RWPE1 (cell line): ENCODE measurements at places on chromosomes 12 and 14.

GRCh38 chr14:76203086-76204001 lies 51.6 kb downstream of the GPATCH2L start:
- DNase-seq, result peak; percentile 85

GRCh38 chr14:60970146-60970545 lies 10.7 kb downstream of the TRMT5 start:
- DNase-seq, result no peak

DNA sequence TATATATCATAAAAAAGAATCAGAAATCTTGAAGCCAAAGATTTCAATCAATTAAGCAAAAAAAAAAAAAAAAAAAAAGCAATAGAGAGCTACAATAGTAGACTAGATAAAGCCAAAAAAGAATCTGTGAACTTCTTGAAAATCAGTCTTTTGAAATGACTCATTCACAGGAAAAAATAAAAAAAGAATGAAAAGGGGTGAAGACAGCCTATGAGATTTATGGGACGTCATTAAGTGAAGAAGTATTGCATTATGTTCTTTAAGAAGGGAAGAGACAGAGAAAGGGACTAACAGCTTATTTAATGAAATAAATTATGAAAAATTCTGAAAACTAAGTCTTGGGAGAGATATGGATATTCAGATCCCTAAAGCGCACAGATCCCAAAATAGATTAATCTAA lies 103.8 kb downstream of the ACSS3 start:
- no peak for DNase-seq

DNA sequence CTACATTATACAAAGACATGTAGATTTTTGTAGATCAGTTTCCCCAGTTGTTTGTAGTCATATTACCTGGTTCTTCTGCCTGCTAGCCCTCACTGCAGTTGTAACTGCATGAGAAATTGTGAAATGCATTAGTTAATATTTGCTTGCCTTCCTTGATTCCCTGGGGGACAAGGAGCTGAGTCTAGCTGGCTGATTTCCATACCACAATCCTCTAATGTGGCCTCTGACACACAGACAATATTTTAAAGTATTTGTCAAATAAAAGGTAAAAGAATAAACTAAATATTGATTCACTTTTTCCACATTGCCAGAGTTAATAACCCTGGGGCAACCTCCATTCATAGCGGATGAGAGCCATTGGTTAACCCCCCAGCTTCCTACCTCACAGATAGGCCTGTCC lies 128.8 kb upstream of the TMEM132C start:
- DNase-seq, result no peak

DNA sequence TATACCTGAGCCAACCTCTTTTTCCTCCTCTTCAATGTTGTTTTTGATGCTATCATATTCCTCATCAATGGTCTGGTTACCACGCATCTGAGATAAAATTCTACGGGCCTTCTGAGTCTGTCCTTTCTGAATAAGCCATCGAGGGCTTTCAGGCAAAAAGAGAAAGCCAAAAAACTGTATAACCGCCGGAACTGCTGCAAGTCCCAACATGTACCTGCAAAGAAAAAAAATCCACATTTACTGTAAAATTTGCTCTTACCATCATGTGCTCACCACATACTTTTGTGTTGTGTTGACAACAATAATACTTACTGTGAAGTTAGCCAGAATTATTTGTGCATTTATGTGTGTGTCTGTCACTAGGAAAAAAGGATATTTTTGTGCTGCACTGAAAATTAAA lies 77.6 kb downstream of the SLC2A13 start:
- DNase-seq, result peak; percentile 9

GRCh38 chr14:88168498-88169165 lies 154.4 kb downstream of the KCNK10 start:
- DNase-seq, result no peak

- DNase-seq, result no peak
These were observed 48.7 kb downstream of the PPFIBP1 start for GRCh38 chr12:27572486-27573255.

GRCh38 chr12:84038242-84038641 lies 874.4 kb downstream of the SLC6A15 start:
- DNase-seq, result no peak

- DNase-seq, result no peak
These were observed 77.0 kb downstream of the PPP2R5C start for GRCh38 chr14:101838476-101838875.

- DNase-seq, result no peak
These were observed 39.1 kb downstream of the CORO1C start for GRCh38 chr12:108691998-108692808.

DNA sequence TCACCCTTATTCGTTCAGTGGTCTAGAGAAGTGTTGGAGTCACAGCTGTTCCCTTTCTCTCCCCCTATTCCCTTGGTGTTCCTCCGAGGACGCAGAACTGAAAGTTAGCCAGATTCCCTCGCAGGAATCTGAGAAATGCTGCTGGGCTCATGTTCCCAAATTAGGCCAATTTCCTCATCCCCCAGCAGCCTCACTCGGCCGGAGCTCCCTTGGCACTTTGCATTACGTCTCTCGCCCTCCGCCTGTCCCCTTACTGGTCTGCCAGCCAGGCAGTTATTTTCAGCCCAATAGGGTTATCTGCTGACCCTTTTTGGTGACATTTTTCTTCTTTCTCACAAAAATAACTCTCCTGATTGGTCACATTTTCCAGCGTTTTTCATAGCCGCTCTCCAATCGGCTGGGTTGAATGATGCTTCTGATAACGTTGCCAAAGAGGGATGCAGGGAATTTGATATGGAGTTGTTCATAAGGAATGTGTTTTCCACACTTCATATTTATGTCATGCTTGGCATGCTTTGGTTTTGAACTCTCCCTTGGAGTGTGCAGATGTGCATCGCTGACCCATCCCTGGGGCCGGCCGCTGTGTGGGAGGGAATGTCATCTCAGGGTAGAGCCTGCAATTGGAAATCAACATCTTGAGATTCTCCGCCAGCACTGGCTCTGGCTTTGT lies 9.9 kb downstream of the IFT43 start:
- DNase-seq, result no peak

DNA sequence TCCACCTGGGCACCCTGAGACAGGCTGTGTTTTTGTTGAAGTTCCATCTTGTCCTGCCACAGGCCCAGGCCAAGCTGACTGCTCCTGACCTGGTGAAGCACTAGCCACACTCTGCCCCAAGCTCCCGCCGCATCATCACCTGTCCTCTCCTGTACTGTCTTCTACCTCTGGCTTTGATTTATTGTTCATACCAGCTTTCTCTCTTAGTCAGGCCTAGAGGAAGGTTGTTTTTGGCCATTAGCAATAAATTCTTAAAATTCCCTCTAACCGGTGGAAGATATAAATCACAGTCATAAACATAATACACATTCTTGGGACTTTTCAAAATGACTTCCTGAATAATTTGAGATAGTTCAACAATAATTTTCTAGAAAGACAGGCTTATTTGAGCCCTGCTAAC lies 169.4 kb downstream of the DAD1 start:
- DNase-seq, result no peak

GRCh38 chr12:116217045-116217735 lies 60.3 kb downstream of the MED13L start:
- no peak for DNase-seq

DNA sequence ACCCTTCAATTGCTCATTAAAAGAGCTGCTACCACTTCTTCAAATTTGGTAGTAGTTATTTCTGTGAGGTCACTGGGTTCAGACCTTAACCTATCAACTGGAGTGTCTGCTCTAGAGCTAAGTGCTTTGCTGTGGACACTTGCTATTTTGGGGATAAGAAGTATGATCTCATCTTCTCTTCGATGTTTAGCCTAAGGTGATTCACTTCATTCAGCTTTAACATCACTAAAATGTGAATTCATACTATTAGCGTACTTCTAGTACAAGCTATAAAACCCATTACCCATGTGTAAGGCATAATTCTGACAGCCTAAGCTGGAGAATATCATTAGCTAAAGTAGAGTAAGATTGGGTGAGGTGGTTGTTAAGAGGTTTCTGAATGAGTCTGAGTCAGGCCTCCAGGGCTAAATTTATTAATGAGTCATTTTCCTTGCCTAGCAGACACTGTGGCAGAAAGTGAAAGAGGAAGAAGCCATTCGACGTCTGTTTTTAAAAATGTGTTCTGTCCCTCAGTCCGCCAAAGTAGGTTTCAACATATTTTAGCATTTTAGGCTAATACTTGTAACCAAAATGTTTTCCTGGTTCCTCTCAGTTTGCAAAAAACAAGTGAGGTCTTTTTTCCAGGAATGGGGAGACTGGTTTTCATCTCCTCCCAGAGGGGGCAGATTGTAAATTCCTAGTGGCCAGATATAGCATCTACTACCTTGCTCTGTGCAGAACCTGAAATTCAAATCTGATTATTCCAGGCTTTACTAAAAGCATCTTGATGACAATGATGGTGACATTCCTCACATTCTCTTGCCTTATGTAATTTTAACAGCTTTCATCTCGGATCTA lies 103.6 kb downstream of the SSPN start:
- peak; percentile 88 for DNase-seq

DNA sequence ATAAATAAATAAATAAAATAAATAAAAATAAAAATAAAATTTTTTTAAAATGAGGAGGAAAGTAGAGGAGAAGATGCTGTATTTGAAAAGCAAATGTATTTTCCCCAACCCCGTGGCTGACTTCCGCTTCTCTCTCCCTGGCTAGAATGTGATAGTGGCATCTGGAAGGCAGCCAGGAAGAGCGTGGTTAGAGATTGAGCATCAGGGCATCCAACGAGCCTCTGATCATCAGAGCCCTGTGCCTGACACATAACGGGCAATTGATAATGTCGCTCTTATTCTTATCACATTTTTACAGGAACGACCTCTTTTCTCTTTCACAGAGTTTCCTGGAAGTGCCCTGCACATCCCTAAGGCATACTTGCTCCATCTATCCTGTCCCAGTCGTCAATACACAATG lies 496.9 kb upstream of the TMEM132C start:
- DNase-seq, result no peak

DNA sequence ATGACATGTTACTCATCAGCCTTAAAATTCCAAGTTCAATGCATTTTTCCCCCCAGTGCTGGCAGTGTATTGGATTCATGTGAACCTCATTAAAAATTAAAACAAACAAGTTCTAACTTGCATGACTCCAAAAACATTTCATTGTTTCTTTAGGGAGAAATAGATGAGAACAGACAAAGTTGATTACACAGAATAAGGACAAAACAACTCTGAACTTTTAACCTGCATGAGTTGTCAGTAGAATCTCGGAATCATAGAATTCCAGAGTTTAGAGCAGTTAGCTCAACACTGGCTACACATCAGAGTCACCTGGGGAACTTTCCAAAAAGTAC lies 127.5 kb downstream of the TMX1 start:
- no peak for DNase-seq

DNA sequence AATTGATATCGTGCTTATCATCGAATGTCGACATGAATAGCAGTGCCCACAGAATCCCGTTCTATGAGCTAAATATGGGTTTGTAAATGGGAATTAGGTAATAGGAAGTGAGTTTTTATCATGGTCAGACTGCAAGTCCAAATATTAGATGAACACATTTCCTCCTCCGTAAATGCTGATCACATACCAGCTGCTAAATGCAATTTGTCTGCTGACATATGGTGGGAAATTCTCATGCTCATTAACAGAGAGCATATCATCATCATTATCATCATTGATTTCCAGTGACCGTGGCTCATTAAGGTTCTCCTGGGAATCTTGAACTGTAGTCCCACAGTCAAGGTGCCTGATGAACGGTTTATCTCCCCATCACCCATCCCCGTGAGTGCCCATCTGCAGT lies 998.8 kb upstream of the TMEM132C start:
- no peak for DNase-seq

- DNase-seq, result no peak
These were observed 1.4 kb upstream of the FOXN3 start for GRCh38 chr14:89418452-89418851.

DNA sequence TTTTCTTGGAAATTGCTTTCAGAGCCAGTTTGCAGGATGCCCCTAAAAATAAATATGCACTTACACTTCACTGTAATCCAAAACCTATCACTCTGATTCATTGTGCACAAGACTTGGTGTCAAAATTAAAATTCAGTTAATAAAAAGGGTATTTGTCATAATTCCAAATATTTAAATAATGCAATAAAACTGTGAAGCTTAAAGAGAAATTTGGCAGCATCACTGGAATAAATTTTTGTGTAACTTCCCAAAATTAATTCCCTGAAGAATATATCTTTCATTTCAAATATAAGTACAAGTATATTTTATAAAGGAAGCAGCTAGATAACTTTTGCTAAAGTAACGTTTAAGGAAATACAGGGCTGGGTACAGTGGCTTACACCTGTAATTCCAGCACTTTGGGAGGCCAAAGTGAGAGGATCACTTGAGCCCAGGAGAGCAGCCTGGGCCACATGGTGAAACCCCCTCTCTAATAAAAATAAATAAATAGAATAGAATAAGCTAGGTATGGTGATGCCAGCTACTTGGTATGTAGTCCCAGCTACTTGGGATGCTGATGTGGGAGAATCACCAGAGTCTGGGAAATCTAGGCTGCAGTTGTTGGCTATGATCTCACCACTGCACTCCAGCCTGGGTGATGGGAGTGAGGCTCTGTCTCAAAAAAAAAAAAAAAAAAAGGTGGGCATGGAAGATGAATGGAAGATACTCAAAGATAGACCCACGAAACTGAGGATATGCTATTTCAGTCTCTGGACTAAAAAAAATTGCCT lies 233.8 kb downstream of the FBXL14 start:
- no peak for DNase-seq

GRCh38 chr12:981176-981828 lies 9.7 kb upstream of the ERC1 start:
- peak; percentile 25 for DNase-seq

GRCh38 chr12:78385541-78385940 lies 479.0 kb upstream of the SYT1 start:
- no peak for DNase-seq

DNA sequence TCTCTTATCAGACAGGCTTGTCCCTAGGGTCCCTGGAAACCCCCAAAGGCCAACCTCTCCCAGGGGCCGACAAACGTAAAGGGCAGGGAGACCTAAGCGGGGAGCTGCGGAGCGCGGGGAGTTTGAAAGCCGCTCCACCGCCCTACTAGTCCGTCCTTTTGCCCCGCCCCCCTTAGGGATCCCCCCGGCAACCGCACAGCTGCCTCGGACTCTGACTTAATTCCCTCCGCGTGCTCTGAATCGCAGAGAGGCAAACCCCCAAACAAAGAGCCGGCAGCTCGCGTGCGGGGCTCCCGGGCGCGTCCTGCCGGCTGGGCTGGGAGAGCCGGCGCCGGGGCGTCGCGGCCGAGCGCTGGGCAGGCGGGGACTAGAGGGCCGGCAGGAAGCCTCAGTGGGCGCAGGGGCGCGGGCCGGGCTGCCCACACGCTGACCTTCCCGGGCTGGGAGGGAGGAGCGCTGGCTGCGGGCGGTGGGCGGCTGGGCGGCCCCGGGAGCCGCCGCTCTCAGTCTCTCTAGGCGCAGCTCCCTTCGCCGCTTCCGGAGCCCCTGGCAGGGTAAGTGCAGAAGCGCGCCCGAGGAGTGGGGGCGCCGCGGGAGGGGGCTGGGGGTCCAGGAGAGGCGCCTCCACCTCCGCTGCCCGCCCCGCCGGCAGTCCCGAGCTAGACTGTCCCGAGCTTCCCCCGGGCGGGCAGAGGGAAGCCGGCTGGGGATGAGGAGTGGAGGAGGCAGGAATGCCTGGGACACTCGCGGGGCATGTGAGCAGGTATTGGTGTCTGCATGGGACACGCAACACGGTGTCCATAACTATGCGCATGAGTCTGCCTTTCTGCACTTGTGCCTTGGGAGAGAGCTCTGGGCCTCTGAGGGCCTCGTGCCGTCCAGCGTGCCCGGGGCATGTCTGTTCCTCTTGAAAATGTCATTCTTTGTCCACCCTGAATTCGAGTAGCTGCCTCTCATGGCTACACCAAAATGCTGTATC lies at the start of gene TSPAN11:
TSPAN11 (plus strand) TSS at position 506 of the 979 bp plus-strand sequence. CDS start 27,244 bp downstream, outside the sequence.
- peak; percentile 14 for DNase-seq
